H4 (cell line): ENCODE measurements at places on chromosomes 12 and 14. TPM values are rescaled to one million over a fixed set of nuclear protein-coding genes. Genes with fewer than 3 reads are reported as not detected.

Gene KRAS
- 7.3 and 11.1 TPM in 2 replicates for total RNA-seq

Gene RSRC2
- 32.1 and 35.7 TPM in 2 replicates for total RNA-seq

Gene PPFIA2
- total RNA-seq, result 0.08 and 0.33 TPM in 2 replicates

Gene CLEC9A
- not detected in 2 replicates for total RNA-seq

Gene SLC17A8
- total RNA-seq, result not detected in 2 replicates

Gene RTN1
- 5.4 and 6.5 TPM in 2 replicates for total RNA-seq

Gene C1R
- 71.4 and 104 TPM in 2 replicates for total RNA-seq

Gene RHOJ
- total RNA-seq, result 1.3 and 2.3 TPM in 2 replicates

DNA sequence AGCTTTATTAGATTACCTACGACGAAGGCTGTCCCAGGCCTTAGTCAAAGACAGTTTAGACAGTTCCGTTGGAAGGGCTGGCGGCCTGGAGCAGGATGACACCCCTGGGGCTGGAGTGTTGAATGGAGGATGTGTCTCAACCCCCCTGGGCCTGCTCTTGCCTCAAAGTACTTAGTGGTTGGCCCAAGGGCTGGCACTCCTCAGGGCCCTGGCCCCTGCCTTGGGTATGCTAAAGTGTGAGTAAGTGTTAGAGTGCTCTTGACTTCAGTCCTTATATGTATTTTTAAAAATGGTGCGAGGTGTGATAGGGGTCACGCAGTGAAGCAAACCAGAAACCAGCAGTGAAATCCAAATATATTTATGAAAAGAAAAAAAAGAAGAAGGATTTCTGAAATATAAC, 261.6 kb downstream of the KTN1 start:
- no peak for DNase-seq

DNA sequence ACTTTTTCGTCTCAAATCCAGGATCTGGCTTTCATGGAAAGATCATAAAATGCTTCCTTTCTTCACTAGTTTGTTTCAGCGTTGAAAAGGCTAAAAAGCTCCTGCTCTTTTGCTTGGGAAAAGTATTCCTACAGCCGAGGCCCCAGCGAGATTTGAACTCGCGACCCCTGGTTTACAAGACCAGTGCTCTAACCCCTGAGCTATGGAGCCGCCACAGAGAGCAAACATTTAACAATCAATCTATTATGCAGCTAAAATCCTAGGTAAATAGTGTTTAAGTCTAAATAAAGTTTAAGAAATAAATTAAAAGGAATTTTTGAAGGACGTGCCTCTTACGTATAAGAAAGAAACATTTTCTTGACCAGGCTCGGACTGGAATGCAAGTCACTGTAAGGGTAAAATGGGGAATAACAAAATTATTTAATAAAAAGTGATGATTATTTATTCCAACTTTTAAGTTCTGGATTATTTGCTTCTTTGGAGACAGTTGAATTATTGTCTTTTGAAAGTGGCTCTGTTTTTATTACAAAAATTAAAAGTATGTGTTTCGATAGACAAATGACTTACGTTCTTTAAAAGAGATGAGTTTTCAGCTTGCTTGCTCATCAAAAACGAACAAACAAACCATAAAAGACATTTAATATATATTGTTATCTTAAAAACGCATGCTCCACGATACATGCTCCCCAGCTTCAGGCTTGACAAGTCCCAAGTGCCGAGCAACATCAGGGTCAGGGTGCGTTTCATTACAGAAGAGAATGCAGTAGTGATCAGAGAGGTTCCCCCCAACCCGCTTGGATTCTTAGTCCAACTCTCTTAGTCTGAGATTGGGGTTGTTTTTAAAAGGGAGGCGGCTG, 10.2 kb downstream of the OR6S1 start:
- DNase-seq, result peak; percentile 41

DNA sequence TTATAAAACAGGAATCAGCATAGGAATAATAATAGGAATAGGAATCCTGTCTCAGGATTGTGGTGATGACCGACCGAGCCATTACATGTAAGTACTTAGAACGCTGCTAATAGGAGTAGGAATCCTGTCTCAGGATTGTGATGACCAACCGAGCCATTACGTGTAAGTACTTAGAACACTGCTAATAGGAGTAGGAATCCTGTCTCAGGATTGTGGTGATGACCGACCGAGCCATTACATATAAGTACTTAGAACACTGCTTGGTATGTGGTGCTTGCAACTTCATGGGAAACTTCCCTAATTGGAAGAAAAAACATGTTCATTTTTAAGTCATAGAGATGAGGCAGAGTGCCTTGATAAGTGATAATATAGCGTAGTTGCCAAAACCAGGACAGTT, 30.0 kb downstream of the ELK3 start:
- DNase-seq, result no peak

- peak; percentile 43 for DNase-seq
Observed at GRCh38 chr12:19186722-19187661, 57.5 kb downstream of the PLEKHA5 start.

- no peak for DNase-seq
Observed at GRCh38 chr14:103695296-103696069, 19.8 kb downstream of the XRCC3 start.

DNA sequence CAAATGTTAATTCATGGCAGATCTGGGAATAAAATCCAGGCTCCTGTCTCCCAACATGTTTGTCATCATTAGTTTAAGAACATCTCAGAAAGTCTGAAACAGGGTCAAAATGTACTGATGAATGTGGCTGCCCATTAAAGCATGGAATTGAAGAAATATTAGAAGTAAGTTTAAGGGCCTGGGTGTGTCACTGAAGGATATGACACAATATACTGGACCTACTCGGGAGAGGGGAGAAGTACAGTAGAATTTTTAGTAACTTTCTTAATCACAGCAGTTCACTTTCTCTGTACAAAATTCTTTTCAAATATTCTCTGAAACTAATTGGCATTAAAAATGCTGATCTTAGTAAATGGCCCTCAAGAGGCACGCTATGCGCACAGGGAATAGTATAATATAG, 185.5 kb downstream of the ETV6 start:
- no peak for DNase-seq

GRCh38 chr12:44380861-44381260, 495.3 kb downstream of the NELL2 start:
- no peak for DNase-seq

DNA sequence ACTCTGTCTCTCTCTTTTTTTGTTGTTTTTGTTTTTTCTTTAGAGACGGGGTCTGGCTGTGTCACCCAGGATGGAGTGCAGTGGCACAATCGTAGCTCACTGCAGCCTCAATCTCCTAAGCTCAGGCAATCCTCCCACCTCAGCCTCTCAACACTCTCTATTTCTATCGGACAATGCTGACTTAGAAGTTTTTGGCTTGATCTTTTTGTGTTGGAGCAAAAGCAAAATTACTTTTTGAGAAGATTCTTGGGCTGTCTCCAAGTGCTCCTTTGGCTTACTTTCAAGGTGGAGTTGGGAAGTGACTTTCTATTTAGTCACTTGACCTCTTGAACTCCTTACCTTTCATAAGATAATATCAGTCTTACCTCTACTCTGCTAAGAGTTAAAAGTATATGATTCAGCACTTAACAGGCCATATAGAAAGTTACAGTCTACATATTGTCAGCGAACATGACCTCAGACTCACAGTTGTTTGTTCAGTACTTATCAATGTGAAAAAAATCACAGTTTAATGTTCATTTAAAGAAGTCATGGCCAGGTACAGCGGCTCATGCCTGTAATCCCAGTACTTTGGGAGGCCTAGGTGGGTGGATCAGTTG, 15.4 kb upstream of the MIA2 start:
- peak; percentile 8 for DNase-seq

DNA sequence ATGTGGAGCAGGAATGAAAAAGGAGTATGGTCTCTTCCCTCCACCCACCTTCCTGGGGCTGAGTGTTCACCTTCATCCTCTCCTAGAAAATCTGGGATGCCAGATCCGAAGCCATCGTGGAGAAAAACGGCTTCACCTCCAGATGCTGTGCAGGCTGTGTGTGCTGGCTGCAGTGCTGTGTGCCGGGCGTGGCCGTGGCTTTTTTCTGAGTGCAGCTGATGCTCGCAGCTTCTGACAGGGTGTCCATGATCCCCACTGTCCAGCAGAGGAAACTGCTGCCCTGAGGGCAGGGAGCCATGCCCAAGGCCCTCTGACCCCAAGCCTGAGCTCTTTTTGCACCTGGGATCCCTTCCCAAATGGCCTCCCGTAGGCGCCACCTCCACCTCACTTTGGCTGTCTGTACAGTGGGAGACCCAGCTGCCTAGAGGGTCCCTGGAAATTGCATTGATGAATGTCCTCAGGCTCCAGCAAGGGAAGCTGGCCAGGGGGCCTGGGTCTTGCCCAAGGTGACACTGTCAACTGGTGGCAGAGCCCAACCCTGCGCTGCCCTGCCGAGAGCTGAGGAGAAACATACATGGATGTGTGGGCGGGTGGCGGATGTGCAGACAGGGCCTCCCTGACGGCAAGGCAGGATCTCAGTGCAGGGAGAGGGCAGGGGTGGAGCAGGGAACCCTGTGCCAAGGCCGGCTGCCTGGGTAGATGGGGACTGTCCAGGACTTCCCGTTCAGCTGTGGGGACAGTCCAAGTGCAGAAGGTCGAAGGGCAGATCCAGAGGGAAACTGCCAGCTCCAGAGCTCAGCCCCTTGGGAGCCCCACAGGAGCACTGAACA, 53.3 kb downstream of the BEGAIN start:
- DNase-seq, result no peak

GRCh38 chr12:132803888-132804287, 24.8 kb downstream of the GOLGA3 start:
- DNase-seq, result no peak

DNA sequence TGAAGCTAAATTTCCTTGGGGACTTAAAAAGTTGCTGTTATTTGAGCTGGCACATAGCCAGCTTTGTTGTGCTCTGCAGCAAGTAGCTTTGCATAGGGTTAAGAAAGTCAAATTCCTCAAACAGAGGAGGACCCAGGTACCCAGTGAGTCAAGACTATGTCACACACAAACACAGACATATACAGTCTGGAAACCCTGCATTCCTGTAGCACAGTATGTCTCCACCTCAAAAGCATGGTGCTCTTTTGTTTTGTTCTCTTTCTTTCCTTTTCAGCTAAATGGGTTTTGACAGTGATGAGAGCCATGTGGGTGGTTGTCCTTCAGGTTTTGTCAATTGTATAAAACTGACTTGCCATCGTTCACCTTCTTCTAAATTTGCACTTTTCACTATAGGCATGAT, 179.6 kb upstream of the DIO2 start:
- peak; percentile 31 for DNase-seq
